ENCODE measurements at places on chromosomes 5 and 9.

GRCh38 chr5:138981131-138981530 is 106.0 kb upstream of the LRRTM2 start:
- DNase-seq = no peak

DNA sequence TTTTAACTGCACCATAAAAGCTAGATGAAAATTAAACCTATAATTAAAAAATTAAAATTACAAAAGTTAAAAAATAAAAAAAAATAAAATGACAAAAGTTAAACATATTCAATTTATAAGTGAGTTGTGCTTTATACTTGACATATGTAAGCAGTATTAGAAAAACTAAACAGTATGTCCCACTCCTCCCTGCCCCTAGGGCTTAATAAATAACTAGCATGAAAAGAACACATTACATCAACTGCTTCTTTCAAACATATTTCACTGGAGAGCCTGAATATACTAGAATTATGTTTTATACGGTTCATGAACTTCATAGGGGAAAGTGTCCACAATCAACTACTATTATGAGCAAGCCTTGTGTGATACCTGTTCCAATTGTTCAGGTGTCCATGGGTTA is 47.6 kb downstream of the ECPAS start:
- no peak for DNase-seq

DNA sequence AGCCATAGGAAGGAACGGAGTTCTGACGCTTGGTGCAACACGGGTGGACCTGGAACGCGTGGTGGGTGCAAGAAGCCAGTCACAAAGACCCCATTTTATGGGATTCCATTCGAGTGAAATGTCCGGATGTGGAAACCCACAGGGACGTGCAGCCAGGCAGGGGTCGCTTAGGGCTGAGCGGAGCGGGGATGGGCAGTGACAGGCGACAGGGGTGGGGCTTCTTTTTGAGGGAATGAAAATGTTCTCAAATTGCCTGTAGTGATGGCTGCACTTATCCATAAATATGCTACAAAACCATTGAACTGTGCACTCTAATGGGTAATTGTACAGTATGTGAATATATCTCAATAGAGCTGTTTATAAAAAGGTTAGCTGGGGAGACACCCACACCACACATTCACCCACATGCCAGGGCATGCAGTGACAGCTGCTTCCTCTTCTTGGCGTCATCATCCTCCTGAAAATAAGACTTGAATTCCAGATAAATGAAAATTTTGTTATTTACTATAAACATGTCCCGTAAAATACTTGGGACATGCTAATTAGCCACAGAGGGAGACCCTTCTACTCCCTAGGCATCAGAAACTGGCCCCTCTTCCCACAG is 71.3 kb upstream of the OLFM1 start:
- no peak for DNase-seq

- DNase-seq = no peak
Observed at GRCh38 chr5:109083937-109084336, 325.8 kb downstream of the PJA2 start.

DNA sequence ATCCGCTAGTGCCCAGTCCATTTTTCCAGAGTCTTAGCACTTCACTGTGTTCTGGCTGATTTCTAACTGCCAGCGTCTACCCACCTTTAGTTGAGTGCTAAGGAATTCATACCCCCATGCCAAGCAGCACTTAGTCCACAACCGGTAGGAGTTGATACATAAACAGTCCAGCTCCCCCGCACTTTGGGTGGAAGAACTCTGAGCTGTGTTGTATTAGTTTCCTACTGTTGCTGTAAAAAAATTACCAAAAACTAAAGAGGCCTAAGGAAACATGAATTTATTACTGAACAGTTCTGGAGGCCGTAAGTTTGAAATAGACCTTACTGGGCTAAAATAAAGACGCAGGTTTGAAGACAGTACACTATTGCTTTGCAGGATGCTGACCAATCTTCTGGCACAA is 87.6 kb downstream of the SLC24A2 start:
- DNase-seq = no peak

DNA sequence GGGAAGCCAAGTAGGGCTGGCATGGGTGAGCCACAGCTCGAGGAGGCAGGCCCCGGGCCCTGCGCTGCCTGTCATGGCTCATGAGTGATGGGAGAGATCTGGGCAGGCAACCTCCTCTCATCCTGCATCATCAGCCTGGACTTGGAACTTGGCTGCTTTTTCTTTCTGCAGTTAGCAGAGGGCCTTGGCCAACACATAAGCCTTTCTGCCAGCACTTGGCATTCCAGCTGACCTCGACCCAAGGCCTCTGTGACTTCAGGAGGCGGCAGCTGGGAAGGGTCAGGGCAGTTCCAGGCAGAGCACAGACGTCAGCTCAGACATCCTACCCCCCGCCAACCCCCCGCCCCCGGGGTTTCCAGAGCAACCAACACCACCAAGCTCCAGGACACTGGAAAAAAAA is 7.6 kb downstream of the S1PR3 start:
- no peak for DNase-seq

DNA sequence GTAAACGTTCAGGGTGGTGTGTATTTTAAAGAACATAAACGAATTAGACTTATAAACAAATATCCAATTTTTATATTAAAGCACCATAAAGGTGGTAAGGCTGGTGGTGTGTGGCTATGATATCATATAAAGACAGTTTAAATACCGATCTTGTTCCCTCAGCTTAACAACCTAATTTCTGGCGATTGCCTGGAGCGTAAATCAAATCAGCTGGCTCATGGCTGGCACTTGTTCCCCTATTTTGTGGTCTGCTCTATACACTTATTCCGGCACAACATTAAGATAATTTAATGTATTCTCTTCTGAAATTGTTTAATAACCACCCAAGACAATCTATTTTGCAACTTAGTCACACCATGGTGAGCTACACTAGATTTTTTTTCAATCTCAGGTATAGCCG is 2.4 kb upstream of the HAPLN1 start:
- no peak for DNase-seq

DNA sequence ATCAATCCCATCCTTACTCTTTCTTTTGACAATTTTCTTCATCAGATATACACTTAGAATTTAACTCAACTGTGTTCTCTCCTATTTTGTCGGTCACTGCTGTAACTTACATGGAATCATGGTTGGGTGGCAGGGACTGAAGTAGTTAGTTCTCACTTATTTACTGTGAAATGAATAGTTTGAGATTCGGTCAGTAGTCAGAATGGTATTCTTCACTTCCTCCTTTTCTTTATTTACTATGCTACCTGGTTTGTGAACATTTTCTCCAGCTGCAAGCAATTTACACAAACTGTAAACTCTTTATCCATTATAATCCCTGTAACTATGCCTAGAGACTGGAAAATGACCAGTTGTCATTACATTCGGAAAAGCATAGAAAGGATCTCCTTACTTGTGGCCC is 41.5 kb upstream of the GDNF start:
- no peak for DNase-seq
